Inflammatory macrophage (primary cell): ENCODE measurements at places on chromosomes 7 and 10.

GRCh38 chr7:22387583-22387982 is 30.6 kb upstream of the RAPGEF5 start:
- DNase-seq = no peak

- DNase-seq = no peak
These were observed 133.6 kb upstream of the COL1A2 start for GRCh38 chr7:94261067-94261466.

- DNase-seq = no peak
These were observed 990.3 kb downstream of the KCNMA1 start for GRCh38 chr10:76647301-76647700.

- no peak for DNase-seq
These were observed 10.6 kb downstream of the BEND7 start for GRCh38 chr10:13518076-13518692.

GRCh38 chr10:92813979-92814378 is 34.3 kb upstream of the EXOC6 start:
- DNase-seq = no peak

DNA sequence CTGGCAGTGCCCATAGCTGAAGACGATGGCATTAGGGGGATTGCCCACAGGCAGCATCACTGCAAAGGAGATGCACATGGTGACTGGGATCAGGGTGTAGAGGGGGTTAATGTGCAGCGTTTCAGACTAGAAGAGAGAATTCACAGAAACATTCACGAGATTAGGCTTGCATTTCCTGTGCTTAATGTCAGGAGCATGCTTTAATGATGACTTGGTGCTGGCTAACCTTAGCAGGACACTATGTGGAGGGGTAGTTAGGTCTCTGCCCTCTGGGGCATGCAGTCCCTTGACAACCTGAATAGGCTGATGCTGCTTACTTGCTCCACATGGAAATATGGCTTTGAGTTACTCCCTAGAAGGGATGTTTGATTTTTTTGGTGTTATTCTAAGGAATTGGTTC is 21.8 kb downstream of the STMP1 start:
- no peak for DNase-seq

- peak; percentile 92 for DNase-seq
These were observed 179.6 kb downstream of the CELF2 start for GRCh38 chr10:11197266-11197712.

- no peak for DNase-seq
These were observed 26.4 kb upstream of the GPR37 start for GRCh38 chr7:124792002-124792401.

DNA sequence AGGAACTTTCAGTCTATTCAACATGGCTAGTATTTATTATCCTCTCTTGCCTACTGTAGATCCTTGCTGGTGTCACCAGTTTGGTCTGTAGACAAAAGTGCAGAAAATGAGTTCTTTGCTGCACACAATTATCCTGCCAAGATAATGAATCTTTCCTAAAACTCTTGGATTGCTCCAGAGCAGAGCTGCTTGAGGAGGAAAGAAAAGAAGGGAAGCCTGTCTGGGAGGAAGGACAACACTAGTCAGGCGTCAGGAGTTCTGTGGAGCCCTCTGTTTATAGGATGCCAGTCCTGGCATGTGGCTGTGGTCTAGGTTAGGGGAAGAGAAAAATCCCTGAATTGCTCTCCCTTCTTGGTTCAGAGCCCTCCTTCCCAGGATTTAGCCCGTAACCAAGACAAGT is 430.0 kb upstream of the GALNT17 start:
- no peak for DNase-seq

- no peak for DNase-seq
These were observed 49.5 kb upstream of the HDAC9 start for GRCh38 chr7:18445916-18446520.

DNA sequence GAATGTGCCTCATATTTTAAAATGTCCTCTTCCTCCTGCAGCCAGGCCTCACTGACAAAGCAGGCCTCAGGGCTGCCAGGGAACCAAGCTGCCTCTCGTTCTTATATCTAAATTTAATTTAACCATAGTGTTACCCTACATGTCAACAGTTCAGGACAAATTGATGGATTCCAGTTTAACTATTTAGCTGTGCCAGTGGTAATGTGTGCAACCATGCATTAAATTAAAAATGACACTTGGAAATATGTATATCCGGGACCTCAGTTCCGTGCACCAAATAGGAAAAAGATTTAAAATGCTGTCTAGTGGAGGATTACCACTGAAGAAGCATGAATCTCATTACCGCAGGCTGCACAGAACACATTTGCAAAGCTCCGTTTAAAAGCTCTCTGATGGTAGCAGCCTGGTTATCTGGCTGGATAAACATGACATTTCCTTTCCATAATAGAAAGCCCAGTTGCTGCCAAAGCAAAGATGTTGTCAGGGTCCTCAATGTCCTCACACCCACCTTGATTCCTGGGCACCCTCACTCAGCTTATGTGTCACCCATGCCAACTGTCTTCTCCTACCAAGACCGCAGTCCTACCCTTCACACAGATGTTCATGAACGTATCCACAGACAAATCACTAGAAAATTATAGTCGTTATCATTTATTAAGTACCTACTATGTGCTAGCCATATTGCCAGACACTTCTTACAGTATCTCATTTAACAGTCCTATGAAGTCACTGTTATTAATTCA is 73.3 kb upstream of the FRMD4A start:
- DNase-seq = no peak

- no peak for DNase-seq
These were observed 54.4 kb downstream of the MYPN start for GRCh38 chr10:68163735-68164134.

DNA sequence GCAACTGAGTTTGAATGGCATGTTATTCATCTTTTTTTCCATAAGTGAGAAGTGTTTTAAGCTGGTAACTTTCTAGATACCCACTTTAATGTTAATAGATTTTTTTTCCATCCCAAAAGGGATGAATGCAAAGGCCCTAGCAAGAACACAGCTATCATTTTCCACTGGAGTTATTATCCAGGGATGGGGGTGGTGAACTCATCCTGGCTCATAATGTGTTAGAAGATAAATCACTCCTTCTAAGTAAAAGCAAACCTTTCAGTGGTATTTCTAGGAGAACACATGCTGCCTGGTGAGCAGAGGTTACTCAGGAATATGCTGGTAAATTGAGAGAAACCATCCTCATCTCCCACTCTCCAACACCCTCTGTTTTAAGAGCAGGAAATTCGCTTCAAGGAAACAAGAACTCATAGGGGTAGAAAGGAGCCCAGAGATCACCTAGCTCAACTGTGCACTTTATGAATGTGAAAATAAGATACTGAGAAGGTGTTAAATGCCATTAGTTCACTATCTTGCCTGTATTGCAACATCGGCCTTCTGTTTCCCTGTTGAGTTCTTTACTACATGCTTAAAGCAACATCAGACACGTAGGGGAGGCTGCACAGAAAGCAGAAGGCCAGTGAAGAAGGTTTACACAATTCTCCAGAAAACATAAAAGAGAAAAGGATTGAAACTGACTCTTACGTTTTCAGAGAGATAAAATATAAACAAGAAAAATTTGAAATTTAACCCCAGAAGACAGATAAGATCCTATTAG is 264.0 kb upstream of the PRKCQ start:
- peak; percentile 73 for DNase-seq

GRCh38 chr7:38187794-38188440 is 9.9 kb downstream of the STARD3NL start:
- no peak for DNase-seq

DNA sequence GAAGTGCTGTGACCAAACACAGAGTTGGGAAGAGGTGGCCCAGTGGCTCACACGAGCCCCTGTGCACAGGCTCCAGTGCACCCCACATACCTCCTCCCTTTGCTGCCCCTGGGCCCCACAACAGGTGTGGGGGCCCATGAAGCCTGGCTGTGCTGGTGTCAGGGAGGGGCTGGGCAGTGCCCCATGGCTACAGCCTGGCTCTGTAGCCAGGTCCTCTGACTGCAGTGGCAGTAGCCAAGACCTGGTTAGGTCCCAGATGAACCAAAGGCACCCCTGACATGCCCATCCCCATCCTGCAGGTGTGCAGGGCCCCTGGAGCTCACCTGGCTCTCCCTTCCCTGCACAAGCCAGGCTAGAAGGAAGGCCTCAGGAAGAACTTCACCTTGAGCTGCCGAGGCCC is 176.3 kb downstream of the GRID1 start:
- DNase-seq = no peak

- no peak for DNase-seq
These were observed 10.2 kb downstream of the CYTH3 start for GRCh38 chr7:6262221-6262620.

- DNase-seq = no peak
These were observed 149.3 kb upstream of the FAM3C start for GRCh38 chr7:121545418-121545817.

DNA sequence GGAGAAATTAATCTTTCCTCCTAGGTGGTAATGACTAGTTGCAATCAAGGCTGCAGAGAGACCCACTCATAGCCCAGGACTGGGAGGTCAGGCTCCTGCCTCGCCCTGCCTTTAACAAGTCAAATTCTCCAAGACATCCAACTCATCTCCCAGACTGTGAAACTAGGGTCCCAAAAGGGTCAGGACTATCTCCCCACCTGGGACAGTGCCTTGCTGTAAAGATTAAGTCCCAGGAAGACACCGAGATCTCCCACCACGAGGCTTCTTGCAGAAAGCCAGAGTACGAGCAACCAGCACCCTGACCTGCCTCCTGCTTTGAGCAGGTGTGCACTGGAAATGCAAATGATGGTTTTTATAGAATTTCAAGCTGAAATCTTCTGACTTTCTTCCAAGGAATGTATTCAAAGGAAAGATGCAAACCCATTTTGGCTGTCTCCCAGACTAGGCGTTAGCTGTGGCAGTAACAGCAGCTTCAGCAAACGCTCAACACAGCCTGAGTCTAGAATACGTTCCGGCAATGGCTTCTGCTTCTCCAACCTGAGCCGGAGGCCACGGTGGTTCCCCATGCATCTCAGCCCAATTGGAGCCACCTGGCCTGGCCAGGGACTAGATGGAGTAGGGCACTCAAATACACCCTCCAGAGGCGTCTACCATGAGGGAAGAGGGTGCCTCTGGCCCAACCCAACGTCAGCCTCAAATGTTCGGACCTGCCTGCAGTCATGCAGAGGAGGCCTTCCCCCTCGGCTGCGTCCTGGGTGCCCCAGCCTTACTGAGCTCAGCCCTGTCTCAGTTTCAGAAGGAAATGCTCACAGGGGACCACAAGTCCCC is 170.4 kb downstream of the PRKAG2 start:
- no peak for DNase-seq

DNA sequence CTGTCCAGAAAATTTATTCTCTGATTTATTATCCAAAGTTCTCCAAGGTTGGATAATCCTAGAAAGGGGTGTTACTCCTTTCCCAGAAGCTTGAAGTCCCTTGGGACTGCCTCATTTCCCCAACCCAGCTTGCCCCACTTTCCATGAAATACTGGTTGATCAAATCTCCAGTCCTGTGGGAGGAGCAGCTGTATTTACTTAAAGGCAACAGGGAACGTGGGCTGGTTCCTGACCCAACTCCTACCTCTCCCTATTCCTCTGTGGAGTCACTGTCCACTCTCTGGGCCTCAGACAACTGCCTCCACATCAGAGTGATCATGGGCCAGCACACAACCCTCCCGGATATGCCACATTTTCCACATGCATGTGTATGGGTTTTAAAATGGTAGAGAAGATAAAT is 166.2 kb upstream of the PRR15 start:
- no peak for DNase-seq

DNA sequence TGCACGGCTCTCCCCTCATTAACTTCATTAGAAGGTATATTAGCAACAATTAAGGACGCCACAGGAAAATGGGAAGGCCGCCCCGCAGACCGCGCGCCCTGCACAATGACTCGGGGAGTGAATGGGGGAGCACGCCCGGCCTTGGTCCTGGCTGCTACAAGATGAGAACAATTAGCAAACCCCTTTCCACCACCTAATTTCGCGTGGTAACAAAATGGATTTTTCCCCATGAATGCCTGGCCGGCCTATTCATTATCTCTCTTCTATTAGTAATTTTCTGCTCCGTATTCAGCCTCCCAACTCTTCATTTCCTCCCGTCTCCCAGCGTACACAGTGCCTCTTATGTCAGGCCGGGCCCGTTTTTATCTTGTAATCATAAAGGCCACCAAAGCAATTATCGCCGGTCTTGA is 346.9 kb downstream of the DNAJB6 start:
- no peak for DNase-seq

- DNase-seq = no peak
These were observed 397.2 kb upstream of the NPVF start for GRCh38 chr7:25625306-25625992.

GRCh38 chr7:103525937-103526336 is 79.9 kb upstream of the SLC26A5 start:
- DNase-seq = no peak

DNA sequence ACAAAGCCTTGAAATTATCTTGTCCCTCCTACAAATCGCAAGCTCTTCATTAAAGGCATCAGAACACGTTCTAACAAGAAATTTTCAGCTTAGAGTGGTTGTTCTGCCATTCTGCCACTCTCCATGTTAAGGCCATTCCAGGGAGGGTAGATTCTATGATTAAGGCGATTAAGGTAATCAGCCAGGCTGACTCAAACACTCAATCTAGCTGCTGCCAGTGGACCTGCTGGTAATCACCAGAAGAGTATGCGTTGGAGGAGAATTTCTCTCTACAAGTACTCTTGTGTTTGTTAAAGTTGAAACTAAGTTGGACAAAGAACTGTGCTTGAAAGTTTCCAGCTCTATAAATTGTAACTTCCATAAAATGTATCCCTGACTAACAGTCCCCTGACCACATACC is 149.2 kb upstream of the COL1A2 start:
- no peak for DNase-seq

DNA sequence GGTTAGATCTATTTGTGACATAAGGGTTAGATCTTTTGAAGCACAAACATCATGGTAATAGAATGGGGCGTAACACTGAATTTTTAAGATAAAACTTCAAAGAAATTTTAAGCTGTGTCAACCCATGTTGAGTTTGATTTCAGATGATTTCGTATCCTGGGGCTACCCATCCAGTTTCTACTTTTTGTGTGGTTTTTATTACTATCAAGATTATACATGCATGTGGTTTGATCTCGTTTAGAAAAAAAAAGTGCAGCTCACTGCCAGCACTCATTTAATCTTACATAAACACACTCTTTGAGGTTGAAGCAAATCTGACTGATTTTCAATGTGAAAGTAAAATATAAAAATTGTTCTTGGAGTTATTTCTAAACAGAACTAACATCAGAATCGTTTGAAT is 140.8 kb upstream of the GRB10 start:
- DNase-seq = no peak

GRCh38 chr10:100729862-100730724 is 15.3 kb upstream of the PAX2 start:
- DNase-seq = no peak

GRCh38 chr10:17265468-17265867 is 37.4 kb downstream of the VIM start:
- no peak for DNase-seq

- DNase-seq = no peak
These were observed 335 bp upstream of the CHCHD1 start for GRCh38 chr10:73781548-73781878.

GRCh38 chr7:23341846-23342598 is 42.9 kb downstream of the MALSU1 start:
- no peak for DNase-seq
